SK-N-SH (cell line): ENCODE measurements at places on chromosomes 7 and 10. TPM values are rescaled to one million over a fixed set of nuclear protein-coding genes. Genes with fewer than 3 reads are reported as not detected.

DNA sequence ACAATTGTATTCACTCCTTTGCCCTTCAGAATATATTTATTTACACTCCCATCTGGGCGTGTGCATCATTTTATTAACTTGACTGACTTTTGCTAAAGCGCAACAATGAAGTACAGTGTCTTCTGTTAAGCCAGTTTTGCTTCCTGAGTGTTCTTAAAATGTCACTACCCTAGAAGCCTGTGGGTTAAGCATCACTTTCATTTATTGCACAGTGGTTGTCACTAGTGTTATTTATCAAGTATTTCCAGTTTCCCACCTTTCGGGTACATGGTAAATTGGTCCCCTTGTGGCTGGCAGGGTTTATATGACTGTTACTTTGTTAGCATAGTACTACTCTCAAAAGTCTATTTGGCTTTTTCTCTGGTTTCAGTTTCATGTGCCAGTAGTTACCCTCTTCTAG is 3.3 kb downstream of the HILPDA start:
- H3K36me3 ChIP-seq = peaks cover 11% of the 10 kb centered on the region; the same call in 1 of the 2 replicates
- H3K27ac ChIP-seq = peak overlapping the region; percentile 7; the same call in 1 of the 2 replicates
- no peak for DNase-seq

DNA sequence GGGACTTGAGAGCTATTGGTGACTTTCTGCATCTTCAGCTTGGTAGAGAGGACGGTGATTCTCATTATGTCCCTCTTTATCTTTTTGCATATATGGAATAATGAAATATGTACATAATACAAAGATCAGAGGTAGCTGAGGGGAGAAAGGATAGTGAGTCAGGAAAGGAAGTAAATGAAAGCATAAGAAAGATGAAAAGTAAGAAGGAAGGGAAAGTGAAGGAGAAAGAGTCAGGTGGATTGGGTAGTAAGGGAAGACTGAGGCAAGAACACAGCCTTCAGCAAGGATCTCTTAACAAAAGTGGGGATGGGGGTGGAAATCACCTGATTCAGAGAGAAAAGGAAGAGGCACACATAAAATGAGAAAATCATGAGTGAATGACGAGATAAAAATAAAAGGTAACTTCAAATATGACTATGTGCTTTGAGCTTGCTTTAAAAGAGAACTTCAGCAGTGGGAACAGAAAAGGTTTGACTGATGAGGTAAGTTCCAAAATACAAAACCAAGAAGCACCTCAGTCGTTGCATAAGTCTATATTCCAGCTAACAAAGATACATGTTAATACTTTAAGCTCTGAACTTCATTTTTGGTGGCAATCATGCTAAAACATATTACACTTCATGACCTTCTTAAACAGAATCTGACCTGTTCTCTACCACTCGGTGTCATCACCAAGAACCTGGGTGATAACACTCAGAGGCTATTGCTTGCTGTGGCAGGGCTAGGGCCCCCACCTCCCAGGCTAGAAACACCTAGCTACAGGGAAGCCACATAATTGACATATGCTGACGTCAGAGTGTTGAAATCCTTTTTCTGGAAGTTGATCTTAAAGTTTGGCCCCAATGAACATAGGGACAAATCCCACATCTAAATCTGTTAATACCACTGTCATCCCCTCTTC is 32.9 kb downstream of the NRCAM start:
- peaks cover 50% of the 10 kb centered on the region for H3K4me1 ChIP-seq
- H3K36me3 ChIP-seq = no peaks in the 10 kb centered on the region
- DNase-seq = no peak
- H3K27me3 ChIP-seq = no peaks in the 10 kb centered on the region
- no peak overlapping the region for H3K4me3 ChIP-seq
- no peak overlapping the region for H3K27ac ChIP-seq

DNA sequence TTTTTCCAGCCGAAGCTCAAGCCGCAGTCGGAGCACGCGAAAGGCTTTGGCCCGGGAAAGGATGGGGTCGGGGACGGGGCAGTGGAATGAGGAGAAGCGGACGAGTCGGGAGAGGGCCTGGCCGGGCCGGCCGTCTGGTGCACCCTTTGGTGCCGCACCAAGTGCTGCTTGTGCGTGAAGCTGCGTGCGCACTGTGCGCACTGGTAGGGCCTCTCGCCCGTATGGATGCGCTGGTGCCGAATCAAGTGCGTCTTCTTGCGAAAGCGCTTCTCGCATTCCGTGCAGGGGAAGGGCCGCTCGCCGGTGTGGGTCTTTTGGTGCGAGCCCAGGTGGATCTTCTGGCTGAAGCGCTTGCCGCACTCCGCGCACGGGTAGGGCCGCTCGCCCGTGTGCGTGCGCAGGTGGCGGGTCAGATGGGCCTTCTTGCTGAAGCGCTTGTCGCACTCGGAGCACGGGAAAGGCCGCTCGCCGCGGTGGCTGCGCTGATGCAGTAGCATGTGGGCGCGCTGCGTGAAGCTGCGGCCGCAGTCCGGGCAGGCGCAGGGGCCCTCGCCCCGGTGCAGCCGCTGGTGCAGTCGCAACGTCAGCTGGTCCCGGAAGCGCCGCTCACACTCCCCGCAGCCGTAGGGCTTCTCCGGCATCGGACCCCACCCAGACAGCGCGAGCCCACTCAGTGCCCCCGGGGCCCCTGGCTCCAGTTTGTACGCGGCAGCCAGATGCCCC is 7.8 kb downstream of the ZNF467 start:
- no peak overlapping the region for H3K27ac ChIP-seq
- no peak overlapping the region for H3K4me3 ChIP-seq
- peaks cover 7% of the 10 kb centered on the region; the same call in 1 of the 2 replicates for H3K36me3 ChIP-seq
- DNase-seq = peak; percentile 71

DNA sequence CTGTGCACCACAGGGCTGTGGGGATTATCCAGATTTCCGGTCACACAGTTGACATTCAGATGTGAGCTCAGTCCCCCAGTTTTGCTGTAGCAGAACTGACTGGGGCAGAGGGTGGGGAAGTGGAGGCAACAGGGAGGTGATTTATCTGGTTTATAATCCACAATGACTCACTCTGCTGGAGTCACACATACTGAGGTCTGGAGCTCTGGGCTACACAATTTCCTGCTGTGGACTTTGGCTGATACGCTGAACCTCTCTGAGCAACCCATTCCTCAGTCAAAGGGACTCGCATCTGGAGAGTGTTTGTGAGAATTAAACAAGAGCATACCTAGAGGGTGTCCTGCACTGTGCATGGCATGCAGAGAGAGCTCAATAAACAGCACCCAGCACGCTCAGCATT is 64.8 kb upstream of the PLPP4 start:
- H3K27me3 ChIP-seq = no peaks in the 10 kb centered on the region
- no peak overlapping the region for H3K4me3 ChIP-seq
- no peaks in the 10 kb centered on the region; the same call in 1 of the 2 replicates for H3K4me1 ChIP-seq
- no peak for DNase-seq
- H3K36me3 ChIP-seq = no peaks in the 10 kb centered on the region

GRCh38 chr10:30792025-30792424 is 162.5 kb upstream of the LYZL2 start:
- no peak overlapping the region for H3K4me3 ChIP-seq
- H3K27ac ChIP-seq = no peak overlapping the region
- no peaks in the 10 kb centered on the region for H3K36me3 ChIP-seq
- no peak for DNase-seq
- H3K4me1 ChIP-seq = peaks cover 5% of the 10 kb centered on the region; the same call in 1 of the 2 replicates

DNA sequence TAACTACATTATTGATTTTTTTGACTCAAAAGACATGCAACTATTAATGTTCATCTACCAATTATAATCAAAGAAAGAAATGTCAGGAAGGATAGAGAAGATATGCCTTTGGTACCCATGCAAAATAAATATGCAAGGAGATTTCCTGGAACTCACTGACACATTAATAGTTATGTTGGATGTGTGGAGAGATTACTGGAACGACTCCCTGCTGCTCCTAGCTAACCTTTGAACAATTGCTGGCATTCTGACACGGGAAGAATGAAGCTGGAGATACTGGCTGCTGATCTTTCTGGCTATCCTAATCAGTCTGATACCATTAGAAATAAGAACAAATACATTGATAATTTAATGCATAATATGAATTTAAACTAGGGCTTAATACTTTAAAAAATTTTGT is 507.9 kb upstream of the NRG3 start:
- no peaks in the 10 kb centered on the region for H3K27me3 ChIP-seq
- no peak overlapping the region for H3K4me3 ChIP-seq
- no peak overlapping the region for H3K27ac ChIP-seq
- H3K36me3 ChIP-seq = no peaks in the 10 kb centered on the region

DNA sequence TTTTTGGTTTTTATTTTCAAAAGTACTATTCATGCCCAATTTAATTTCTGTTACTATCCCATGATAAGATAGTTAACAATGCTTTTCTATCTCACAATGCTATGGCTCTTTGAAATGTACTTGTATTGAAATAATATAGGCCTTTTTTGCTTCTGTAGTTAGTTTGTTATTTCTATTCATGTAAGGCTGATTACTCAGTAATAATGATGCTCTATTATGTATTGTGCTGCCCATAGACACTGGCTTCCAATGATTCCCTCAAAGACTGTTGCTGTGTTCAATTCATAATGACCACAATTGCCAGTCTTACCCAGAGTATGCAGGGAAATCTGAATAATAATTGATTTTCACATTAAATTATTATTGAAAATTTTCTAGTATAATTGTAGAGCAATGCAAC is 155.5 kb upstream of the POT1 start:
- H3K36me3 ChIP-seq = no peaks in the 10 kb centered on the region
- H3K27me3 ChIP-seq = no peaks in the 10 kb centered on the region
- no peak overlapping the region for H3K27ac ChIP-seq
- no peak overlapping the region for H3K4me3 ChIP-seq
- no peaks in the 10 kb centered on the region for H3K4me1 ChIP-seq

DNA sequence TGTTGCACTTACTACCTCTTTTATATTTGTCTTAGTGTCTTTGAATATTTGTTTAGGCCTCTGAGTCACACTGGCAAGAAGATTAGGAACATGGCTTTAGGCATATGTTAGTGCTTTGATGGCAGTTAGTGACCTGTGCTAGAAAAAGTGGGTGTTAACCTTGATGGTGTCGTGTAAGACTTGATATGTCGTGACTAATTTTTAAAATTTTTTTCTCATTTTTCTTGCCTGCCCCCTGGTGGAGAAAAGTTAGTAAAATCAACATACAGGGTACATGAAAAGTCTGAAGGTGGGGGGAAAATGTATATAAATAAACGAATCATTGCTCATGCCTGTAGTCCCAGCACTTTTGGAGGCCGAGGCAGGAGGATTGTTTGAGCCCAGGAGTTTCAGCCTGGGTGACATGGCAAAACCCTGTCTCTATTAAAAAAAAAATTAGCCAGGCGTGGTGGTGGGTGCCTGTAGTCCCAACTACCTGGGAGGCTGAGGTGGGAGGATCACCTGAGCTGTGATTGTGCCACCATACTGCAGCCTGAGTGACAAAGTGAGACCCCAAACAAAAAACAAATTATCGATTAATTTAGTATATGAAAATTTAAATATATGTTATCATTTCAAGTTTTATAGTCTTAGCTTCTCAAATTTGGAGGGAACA is 44.6 kb downstream of the TAX1BP1 start:
- no peak overlapping the region for H3K4me3 ChIP-seq
- peak; percentile 40 for DNase-seq
- peaks cover 55% of the 10 kb centered on the region for H3K36me3 ChIP-seq

GRCh38 chr10:19003341-19003740 is 45.3 kb upstream of the MALRD1 start:
- H3K36me3 ChIP-seq = no peaks in the 10 kb centered on the region
- DNase-seq = no peak
- no peak overlapping the region for H3K4me3 ChIP-seq
- H3K27me3 ChIP-seq = no peaks in the 10 kb centered on the region
- no peaks in the 10 kb centered on the region for H3K4me1 ChIP-seq

DNA sequence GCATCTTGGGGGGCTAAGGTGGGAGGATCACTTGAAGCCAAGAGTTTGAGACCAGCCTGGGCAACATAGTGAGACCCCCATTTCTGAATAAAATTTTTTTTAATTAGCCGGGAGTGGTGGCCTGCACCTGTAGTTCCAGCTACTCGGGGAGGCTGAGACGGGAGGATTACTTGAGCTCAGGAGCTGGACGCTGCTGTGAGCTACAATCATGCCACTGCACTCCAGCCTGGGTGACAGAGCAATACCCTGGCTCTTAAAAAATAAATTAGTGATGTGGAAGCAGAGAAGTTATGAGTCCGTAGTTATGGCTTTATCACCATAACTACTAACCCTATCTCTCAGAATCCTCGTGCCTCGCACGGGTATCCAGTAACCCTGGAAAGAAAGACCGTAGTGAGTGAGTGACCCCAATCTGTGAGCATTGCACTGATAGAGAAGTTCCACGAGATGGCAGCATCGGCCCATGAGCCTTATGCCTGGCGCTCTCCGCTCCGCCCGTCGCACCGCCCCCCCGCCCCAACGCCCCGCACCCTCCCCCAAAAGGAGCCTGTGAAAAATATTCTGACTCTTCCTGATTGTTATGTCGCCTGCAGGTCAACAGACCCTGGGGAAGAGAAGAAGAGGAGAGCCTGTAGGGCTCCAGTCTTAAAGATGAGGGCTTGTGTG is 4.9 kb upstream of the SLC29A3 start:
- no peaks in the 10 kb centered on the region for H3K36me3 ChIP-seq
- H3K4me3 ChIP-seq = no peak overlapping the region
- H3K27me3 ChIP-seq = no peaks in the 10 kb centered on the region
- no peak overlapping the region for H3K27ac ChIP-seq
- H3K4me1 ChIP-seq = no peaks in the 10 kb centered on the region
- peak; percentile 81 for DNase-seq

DNA sequence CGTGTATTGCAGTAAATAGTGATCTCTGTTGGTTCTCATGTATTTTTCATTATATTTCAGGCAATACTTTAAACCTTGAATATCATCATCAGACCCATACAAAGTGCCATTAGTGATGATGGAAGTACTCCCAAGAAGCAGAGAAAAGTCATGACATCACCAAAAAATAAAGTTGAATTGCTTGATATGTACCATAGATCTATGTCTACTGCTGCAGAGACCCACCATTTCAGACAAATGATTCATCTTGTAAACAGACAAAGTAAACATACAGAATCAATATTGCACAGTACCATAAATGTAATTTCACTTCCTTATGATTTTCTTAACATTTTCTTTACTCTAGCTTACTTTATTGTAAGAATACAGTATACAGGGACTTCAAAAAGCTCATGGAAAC is 347.8 kb downstream of the IPMK start:
- H3K36me3 ChIP-seq = no peaks in the 10 kb centered on the region
- no peak overlapping the region for H3K4me3 ChIP-seq
- no peaks in the 10 kb centered on the region for H3K4me1 ChIP-seq

DNA sequence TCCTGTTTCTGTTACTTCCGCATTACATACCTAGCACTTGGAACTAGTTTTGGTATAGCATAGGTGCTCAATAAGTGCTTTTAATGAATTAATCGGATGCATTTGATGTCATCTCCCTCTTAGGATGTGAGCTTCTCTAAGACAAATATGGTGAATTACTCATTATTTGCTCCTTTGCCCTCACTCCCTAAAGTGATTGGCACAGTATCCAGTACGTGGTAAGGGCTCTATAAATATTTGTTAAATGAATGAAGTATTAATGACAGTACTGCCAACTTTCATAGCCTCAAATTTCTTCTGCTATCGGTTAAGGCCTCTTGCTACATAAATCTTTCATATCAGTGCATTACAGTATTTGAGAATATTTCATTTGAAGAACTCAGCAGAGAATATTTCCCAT is 75.9 kb upstream of the ARID5B start:
- peaks cover 10% of the 10 kb centered on the region; the same call in 1 of the 2 replicates for H3K4me1 ChIP-seq
- H3K27ac ChIP-seq = no peak overlapping the region
- DNase-seq = no peak
- H3K27me3 ChIP-seq = no peaks in the 10 kb centered on the region

The NUTM2A gene
- 0.38 and 0.42 TPM in 2 replicates for polyA plus RNA-seq

The FRMPD2 gene
- polyA plus RNA-seq = 0.02 TPM in 2 replicates

The PTPRN2 gene
- 3.9 and 4.0 TPM in 2 replicates for polyA plus RNA-seq

The PNLIPRP1 gene
- polyA plus RNA-seq = not detected in 2 replicates

The PHYHIPL gene
- 0.44 and 1.6 TPM in 2 replicates for polyA plus RNA-seq

The PNLIP gene
- not detected in 2 replicates for polyA plus RNA-seq

The PBLD gene
- 0.94 and 1.4 TPM in 2 replicates for polyA plus RNA-seq

The EEF1AKMT2 gene
- polyA plus RNA-seq = 13.5 and 14.0 TPM in 2 replicates

The CYP2C9 gene
- not detected in 2 replicates for polyA plus RNA-seq
